ENCODE measurements at places on chromosomes 5 and 9.

- no peak for DNase-seq
These were observed 38.6 kb downstream of the HTR4 start for GRCh38 chr5:148615644-148616275.

- no peak for DNase-seq
These were observed 165.5 kb upstream of the NFIL3 start for GRCh38 chr9:91589101-91589553.

DNA sequence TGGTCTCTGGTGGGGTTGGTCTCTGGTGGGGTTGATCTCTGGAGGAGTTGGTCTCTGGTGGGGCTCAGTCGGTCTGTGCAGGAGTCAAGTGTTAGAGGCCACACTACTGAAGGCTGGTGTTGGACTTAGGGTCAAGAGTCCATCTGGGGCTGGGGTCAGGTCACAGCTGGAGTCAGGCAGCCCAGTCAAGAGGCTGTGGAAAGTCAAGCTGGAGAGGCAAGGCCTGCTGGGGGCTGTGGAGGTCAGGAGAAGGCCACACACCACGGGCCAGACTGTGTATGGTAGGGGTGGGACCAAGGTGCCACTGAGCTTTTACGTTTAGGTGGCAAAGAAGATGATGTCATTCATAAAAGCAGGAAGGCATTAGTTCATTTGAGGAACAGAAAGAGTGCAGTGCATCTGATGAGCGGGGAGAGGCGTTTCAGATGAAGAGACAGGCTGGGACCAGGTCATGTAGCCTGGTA, 16.7 kb upstream of the CD74 start:
- DNase-seq = no peak

- DNase-seq = no peak
These were observed 923 bp downstream of the RECK start for GRCh38 chr9:36037549-36038122.

DNA sequence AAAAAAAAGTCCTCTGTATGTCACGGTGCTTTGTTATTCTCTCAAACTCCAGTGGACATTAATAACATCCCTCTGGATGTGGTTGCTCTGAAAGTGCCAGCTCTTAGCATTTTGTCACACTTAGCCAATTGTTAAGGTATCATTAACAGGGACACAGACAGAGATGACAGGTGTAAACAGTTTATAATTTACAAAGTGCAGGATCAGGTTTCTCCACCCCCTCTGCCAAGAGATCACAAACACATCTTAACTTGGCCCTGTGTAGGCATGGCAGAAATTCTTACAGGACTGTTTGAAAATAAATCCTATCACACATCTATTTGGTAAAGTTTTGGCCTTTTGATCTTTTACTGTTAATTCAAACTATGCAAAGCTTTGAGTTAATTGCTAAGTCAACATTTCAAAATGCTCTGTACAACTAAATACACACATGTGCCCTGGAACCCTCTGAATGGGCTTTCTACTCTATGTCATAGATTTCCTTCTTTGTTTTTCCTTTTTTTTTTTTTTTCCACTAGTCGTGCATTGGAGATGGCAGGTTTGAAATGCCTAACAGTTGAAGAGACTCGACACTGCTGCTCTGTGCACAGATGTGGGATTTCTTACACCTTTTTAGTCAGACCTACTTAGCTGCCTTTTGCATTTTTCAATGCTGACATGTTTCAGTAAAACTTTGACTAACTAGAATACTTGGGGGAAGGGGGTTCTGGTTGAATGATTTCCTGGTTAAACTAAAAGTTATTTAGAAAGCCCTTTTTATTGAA, 41.7 kb downstream of the SEMA6A start:
- no peak for DNase-seq

DNA sequence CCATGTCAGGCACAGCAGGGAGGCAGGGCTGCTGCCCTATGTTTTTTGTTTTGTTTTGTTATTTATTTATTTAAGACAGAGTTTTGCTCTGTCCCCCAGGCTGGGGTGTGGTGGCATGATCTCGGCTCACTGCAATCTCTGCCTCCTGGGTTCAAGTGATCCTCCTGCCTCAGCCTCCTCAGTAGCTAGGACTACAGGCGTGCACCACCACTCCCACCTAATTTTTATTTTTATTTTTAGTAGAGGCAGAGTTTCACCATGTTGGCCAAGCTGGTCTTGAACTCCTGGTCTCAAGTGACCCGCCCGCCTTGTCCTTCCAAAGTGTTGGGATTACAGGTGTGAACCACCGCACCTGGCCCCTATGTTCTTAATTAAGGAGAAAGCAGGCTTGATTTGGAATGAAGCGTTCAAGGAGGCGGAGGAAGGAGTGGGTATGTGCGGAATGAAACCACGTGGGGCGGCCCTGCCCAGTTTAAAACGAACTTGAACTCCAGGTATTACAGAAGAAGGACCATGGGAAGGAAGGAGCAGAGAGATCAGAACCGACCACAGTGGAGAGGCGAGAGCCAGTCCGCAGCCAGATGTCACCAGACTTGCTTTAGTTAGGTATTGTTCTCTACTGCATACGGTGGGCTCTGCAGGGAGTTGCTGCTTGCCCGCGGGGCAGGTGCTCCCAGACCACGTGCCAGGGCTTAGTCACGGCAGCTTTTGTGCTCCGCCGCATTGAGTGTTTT, 34.9 kb upstream of the EPB41L4B start:
- DNase-seq = no peak

GRCh38 chr9:134214766-134215419, 50.5 kb upstream of the RNU6ATAC start:
- no peak for DNase-seq

DNA sequence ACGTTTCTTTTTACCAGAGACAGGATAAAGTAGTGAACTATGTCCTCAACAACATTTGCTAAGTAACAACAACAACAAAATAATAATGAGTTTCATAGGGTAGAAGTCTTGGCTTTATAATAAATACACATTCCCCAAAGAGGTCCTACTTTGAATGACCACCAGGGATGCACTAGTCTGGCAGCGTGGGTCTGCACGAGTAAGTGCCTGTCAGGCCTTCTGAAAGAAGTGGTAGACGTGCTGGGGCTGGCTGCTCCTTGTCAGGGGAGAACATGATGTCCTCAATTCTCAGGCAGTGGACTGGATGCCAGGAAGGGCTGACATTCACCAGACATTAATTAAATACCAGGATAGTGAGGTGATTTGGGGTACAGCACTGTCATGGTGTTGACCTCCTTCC, 331.1 kb downstream of the TMEM38B start:
- DNase-seq = no peak

DNA sequence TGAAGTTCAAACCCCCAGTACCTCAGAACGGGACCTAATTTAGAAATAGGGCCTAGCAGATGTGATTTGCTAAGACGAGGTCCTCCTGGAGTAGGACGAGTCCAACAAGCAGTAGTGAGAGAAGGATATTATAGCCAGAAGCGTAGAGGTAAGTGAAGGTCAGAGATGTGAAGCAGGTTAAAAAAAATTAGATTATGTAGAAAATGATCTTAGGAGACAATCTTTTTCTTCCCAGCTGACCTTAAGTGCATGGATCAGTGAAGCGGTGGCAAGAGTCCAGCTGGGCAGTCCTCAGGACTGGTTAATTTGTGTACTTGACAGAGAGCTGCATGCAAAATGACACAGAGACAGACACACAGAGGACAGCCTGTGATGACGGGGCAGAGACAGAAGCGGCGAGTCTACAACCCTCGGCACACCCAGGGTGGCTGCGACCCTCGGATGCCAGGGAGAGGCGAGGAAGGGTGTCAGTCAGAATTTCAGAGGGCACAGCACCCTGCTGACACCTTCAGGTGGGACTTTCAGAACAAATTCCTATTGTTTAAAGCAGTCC, 131.4 kb upstream of the IRX4 start:
- no peak for DNase-seq

GRCh38 chr9:88750832-88751360, 215.9 kb downstream of the NXNL2 start:
- no peak for DNase-seq

GRCh38 chr9:127735530-127736185, 564 bp upstream of the TOR2A start:
- DNase-seq = no peak

DNA sequence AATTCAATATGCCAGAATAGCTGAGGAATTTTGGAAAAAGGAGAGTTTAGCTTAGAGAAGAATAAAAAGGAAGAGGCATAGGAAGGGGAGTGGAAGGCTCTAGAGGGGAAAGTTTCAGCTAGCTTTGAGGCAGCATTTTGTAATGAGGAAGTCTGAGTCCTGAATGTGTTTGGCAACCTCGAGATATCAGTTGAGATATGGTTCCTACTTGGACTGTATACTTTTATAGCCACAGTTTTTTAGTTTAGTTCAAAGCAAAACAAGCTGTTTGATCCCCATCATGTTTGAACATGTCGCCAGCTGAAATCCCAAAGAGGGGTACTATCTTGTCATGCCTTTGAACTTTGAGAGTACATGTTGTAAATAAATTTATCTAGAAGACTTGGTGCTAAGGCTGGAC, 559.0 kb upstream of the FTMT start:
- DNase-seq = no peak

GRCh38 chr5:180499684-180500083, 5.5 kb downstream of the CNOT6 start:
- DNase-seq = no peak

GRCh38 chr5:33238826-33239695, 201.7 kb upstream of the TARS1 start:
- DNase-seq = no peak

DNA sequence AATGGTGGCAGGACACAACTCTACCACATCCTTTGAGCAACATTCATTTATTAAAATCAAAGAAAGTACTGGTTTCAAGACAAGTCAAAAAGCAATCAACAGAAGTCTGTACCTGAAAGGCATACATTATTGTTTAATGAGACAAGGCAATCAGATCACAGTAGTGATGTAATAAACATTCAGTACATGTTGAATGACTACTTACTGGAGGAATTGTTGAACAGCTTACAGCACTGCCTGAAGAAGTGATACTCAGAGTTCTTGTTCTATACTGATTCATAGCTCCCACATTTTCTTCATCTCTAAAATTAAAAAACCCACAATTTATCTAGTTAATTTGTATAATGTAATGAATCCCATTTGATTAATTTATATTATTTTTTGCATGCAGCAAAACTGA, 18.2 kb downstream of the RIOK2 start:
- DNase-seq = no peak

- DNase-seq = no peak
These were observed 1.5 kb upstream of the STC2 start for GRCh38 chr5:173329491-173330337.

DNA sequence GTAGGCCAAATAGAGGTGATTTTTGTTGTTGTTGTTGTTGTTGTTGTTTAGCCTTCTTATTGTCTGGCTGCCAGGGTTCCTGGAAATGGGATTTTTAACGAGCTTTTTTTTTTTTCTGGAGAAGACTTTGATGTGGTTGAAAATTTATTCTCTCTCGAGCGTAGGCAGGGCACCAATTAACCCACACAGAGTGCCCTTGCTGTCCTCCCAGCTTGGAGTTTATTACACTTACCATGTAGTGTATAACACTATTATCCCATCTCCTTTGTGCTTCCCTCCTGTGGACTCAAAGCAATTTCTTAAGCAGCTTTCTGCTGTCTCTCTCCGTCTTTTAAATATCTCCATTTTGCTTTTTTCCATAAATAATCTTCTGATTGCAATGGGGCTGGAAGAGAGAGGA, 57.4 kb downstream of the OR2K2 start:
- DNase-seq = no peak

GRCh38 chr9:109269081-109269480, 51.8 kb downstream of the EPB41L4B start:
- DNase-seq = no peak

DNA sequence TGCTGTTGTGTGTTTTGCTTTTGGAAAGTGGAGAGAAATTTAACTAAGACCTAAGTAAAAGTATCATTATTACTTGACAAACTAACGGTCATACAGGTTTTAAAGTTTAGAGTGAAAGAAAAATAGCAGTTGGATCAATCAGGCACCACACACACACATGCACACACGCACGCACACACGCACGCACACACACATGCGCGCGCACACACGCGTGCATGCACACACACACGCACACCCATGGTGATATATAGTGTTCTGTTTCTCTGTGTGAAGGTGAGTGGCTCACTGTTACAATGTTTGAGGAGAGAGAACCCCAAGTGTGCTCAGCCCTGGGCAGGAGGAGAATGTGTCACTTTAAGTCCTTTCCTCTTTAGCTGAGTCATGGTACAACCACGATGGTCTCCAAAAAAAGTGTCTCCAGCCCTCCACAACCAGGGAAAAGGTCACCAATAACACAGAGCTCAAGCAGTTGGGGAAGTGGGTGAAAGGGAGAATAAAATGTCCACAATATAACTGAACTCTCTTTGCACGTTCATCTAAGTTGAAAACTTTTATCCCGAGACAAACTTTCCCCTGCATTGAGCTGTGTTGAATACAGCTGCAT, 3.2 kb downstream of the ZNF366 start:
- DNase-seq = no peak

DNA sequence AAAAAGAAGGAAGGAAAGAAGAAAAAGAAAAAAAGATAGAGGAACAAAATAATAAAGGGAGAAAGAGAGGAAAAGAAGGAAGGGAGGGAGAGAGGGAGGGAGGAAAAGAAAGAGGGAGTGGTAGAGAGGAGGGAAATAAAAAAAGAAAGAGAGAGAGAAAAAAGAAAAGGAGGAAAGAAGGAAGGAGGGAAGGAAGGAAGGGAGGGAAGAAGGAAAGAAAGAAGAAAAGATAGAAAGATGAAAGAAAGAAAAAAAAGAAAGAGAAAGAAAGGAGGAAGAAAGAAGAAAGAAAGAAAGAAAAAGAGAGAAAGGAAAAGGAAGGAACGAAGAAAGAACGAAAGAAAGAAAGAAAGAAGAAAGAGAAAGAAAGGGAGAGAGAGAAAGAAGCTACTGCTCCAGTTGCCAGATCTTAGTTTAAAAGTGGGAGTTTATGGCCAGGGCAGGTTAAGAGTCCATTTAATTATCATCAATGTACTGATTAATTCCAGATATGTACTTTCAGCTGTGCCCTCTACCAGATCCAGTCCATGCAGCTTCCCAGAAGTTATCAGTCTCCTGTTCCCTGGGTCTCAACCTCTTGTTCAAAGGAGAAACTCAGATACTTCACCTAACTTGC, 1378.5 kb upstream of the NUDT12 start:
- no peak for DNase-seq
